ENCODE measurements at places on chromosomes 2 and 18.
A peak's percentile ranks its signal among the peaks of the same experiment; 100 is the strongest.

DNA sequence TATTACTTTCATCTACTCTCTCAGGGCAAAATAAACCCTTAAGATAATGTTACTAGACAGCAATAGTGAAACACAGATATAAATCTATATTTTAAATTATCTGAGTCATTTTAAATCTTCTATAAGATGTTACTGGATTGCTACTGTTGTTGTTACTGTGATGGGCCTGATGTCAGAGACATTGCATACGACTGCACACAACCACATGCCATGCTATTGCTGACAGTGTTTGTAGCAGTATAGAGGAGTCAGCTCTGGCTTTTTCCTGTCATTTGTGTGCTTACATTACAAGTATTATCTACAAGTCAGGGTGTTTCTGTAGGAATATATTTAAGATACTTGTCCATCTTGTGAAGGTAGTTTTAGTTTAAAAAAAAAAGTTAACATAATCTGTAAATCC lies 63.9 kb downstream of the CCDC148 start:
- no peak for DNase-seq

- DNase-seq: no peak
Observed at GRCh38 chr2:127620866-127621265, 25.1 kb upstream of the GPR17 start.

DNA sequence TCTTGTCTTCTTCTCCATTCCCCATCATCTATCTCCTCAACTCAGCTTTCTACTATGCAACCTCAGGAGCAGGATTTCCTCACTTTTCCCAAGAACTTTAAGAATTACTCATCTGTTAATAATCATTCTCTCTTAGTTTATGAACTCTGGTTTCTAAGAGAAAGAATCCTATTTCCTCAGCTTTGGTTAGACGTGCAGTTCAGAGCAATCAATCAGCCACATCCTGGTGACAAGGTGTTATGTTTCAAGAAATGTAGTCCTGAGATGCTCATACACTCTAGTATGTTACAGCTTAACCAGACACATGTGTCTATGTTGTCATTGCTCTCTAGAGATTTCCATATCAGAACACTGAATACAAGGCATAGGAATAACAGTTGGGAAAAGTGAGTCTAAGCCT lies 277.9 kb downstream of the MBD2 start:
- no peak for DNase-seq

- no peak for DNase-seq
Observed at GRCh38 chr18:22800551-22800951, 132.6 kb upstream of the RBBP8 start.

GRCh38 chr2:39728941-39729351 lies 50.1 kb downstream of the THUMPD2 start:
- no peak for DNase-seq

- DNase-seq: no peak
Observed at GRCh38 chr2:42224422-42225067, 55.4 kb downstream of the EML4 start.

DNA sequence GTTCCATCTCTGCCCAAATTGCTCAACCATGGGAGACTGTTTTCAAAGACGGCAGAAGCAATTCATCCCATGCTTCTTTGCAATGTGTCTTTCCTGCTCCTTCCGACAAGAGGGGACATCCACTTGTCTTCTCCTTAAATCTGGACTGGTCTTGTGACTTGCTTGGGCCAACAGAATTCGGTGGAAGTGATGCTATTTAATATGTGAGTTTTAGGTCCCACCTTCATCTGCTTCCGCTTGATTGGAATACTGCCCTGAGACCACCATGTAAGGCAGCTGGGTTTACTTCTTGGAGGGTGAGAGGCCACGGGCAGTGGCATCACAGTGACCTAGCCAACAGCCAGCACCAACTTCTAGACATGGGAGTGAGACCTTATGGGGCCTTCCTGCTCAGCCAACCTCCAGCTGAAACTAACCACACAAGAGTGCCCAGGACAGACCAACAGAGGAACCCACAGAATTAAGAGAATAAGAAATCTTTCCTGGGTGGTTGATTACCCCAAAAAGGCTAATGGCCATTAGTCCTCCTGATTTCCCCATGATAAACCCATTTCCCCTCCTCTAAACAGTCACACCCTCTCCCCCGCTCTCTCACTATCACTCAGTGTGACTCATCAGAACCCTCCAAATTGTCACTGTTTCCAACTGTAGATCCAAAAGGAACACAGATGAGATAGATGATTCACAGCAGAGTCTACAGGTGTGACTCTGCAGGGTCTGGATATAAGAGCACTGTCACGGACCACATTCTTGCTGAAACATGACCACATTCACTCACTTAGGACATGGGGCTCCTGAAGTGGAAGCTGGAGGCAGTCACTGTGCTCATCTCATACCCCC lies 16.2 kb upstream of the RHOB start:
- no peak for DNase-seq

DNA sequence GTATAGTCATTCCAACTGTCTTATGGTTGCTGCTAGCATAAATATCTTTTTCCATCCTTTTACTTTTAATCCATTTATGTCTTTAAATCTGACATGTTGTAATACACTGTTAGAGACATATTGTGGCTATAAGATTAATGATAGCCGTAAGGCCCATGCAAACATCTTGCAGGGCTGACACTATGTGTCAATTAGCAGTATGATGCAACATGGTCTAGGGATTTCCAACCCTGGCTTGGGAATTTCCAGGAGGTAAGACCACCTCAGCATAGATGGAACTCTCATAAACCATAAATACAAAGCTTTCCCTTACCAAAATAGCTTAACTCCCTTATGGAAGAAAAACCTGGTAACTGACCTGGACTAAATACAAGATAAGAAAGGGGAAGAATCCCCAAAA lies 16.5 kb downstream of the SCLY start:
- DNase-seq: no peak

DNA sequence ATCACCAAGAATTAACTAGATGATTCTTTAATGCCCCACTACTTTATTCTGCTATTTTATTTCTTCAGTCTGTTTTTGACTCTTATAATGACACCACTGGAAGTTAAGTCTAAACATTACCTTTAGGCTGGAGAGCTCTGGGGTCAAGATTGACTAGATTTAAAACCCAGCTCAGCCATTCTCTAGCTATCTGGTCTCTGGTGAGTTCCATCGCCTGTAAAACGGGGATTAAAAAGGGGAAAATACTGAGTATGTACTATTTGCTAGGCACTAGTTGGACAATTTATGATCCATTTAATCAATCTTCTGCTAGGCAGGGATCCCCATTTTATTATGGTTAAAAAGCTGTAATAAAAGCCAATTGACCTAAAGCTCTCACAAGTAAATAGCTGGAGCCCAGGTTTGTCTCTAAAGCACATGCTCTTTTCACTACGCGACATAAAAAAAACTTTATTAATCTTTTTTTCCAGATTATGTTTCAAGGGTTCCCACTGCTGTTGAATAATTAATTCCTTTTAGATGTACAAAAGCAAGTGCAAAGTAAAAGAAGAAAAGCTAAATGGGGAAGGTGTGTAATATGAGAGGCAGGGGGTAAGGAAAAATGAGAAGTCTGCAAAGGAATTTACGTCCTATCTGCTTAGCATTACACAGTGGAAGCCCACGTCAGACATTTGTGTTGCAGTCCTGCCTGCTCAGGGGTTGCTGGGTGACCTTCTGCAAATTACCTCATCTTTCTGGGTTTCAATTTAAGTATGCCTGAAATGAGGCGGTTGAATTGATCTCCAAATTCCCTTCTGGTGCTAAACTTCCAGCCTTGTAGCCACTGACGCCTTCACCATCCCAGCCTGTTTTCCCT lies 918 bp upstream of the NABP1 start:
- DNase-seq: peak; percentile 11

DNA sequence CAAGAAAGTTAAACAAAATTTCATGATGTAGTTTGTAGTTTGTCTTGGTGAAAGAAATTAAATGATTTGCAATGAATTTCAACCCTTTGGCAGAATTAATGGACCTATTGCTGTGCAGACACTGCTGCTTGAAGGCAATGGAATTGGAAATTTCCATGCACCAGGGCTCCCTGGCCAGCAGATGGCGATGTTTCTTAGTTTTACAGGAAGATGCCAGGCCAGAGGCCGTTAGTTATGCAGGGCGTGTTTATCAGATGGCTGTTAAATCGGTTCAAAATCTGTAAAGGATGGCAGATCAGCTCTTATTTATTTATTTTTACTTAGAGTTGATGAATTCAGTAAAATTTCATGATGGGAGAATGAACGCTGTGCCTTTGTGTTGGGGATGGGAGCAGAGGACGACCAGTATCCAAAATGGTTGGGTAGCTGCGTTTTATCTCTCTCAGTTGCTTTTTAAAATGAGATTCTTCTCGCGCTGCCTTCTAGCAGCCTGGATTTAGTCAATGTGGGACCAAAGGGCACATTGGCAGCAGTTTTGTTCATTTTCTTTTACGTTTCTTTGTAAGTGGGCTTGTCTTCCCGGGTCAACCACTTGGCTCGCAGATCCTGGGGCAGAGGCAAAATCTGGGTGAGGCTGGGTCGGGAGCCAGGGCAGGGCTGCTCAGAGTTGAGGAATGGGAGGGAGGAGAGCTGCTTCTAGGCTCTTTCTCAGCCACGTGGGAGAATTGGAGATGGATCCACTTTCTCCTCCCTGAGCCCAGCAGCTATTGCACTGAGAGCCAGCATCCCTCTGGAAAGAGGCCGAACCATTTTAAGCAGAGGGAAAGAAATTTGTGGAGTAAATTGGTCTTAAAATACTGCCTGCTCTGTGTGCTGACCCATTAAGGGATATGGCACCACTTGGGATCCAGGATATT lies 344.0 kb downstream of the PIK3C3 start:
- DNase-seq: peak; percentile 8

DNA sequence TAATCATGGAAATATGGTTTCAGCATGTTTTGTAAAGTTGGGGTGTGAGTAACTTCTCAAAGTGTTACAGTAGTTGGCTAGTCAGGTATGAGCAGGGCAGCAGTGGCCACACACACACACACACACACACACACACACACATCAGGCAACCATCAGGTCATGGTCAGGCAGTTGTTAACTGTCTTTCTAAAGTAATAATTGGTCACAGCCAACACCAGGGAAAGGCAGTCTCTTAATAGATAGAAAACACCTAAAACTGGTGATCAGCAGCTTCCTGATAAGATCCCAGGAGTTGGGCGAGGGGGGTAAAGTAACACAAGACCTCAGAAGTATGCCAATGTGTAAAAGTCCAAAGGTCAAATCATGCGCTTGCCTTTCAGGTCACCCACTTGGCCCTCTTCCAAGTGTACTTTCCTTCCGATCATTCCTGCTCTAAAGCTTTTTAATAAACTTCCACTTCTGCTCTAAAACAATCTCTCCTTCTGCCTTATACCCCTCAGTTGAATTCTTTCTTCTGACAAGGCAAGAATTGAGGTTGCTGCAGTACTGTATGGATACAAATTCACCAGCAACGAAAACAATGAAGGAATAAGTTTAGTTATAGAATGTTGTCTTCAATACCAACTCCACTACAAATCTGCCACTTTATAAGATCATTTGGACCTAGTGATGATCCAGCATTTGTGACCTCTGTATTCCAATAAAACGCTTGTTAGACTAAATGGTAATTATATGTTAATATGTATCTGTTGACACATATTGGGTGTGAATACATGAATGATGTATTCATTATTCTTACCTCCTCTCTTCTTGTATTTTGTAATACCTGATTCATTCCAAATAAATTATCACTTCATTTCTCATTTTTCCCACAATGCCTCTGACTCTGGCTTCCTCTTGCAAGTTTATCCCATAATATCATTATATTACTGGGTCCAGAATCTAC lies 254.3 kb downstream of the METTL4 start:
- DNase-seq: no peak

DNA sequence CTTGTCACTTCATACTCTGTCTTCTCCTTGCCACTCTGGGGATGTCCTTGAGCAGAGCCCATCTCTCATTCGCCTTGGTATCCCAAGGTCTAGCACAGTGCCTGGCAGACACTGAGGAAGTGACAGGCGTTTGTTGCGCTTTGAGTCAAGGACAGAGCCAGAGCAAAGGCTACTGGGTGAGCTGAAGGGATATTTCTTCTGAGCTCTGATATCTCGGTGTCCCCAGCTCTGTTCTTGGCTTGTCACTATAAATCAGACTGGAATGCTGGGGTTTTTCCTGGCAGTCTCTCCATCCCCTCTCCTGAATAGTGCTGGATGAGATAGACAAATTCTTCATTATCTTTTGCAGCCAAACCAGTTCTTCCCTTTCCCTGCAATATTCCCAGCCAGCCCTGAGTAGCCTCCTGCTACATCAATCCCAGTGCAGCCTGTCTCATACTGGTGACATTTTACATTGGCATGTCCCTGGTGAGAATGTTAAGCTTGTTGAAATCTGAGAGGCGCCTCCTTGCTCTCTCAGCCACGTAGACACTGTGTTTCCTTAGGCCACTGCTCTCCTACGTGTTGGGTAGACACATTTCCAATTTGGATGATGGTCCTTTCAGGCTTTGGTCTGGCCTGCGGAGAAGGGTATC lies 61.7 kb downstream of the CTIF start:
- DNase-seq: no peak

- DNase-seq: no peak
Observed at GRCh38 chr2:16629044-16629443, 36.6 kb downstream of the CYRIA start.

- DNase-seq: peak; percentile 31
Observed at GRCh38 chr2:240567872-240568677, at the start of gene RNPEPL1. RNPEPL1 (plus strand) TSS chr2:240568484; CDS start chr2:240568587, 103 bp downstream.

DNA sequence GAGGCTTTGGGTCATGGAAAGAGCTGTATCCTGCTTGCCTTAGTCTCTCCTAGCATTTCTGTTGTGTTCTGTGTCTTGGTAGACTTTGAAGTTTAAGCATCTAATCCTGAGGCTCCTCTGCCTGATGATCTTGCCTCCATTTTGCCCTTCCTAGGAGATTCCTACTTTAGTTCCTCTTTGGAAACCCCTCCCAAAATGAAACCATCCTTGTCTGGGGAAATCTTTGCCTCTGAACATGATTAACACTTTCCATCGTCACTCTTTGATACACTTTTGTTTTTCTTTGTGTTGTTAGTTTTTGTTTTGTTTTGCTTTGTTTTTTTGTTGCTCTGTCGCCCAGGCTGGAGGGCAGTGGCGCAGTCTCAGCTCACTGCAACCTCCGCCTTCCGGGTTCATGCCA lies 9.2 kb downstream of the ATG16L1 start:
- no peak for DNase-seq

DNA sequence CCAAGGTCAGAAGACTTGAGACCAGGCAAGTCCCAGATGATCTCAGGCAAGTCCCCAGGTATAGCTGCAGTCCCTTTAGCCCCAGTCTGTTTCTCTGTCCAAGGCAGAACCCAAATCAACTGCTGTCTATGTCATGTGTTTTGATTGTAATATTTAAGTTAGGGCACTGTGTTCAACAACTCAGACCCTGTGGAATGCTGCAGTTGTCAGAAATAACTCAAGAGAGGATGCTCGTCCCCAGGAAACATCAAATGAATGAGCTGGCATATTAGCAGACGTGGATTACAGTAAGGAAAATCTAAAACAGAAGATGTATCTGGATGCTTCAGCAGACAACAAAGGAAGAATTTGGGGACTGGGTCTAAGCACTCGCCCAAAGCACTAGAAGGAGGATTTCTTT lies 70.1 kb downstream of the BCL11A start:
- no peak for DNase-seq

DNA sequence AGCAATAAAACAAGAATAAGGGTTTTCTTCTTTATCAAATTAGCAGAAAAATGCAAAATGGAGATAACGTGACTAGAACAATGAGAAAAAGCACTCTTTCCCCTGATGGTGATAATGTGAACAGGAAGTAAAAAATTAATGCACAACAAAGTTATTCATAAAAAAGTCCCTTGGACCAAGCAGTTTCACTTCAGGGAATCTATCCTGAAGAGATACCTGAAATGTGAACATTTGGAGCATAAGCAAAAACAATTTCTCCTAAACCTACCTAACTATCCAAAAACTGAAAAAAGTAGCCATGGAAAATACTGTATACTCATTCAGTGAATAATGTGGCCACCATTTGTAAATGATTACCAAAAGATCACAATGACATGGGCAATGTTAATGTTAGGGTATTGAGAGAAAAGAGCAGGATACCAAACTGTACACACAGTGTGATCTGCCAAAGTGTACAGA lies 48.7 kb downstream of the TRIP12 start:
- no peak for DNase-seq
